Erythroblast (primary cell): ENCODE measurements at places on chromosomes 16 and 17.
A peak's percentile ranks its signal among the peaks of the same experiment; 100 is the strongest.

DNA sequence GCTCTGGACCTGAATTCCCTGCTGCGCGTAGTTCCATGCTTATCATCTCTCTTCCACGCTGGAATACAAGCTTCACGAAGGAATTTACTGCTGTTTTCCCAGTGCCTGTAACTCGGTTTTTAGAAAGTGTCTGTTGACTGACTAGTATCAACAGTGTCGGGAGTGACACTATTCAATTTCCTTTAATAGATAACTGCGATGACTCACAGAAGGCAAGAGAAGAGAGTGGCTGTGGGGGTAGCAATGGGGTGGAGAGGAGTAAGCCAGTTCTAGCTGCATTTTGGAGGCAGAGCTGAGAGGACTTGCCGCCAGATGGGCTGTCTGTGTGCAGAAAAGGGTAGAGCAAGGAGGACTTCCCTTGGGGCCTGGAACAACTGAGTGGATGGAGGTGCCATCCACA, 25.2 kb downstream of the B4GALNT2 start:
- DNase-seq: peak; percentile 6

- no peak for DNase-seq
These were observed 1.5 kb downstream of the SCARF1 start for GRCh38 chr17:1643999-1644492.

- DNase-seq: no peak
These were observed 1.1 kb downstream of the KANSL1 start for GRCh38 chr17:46192189-46192438.

DNA sequence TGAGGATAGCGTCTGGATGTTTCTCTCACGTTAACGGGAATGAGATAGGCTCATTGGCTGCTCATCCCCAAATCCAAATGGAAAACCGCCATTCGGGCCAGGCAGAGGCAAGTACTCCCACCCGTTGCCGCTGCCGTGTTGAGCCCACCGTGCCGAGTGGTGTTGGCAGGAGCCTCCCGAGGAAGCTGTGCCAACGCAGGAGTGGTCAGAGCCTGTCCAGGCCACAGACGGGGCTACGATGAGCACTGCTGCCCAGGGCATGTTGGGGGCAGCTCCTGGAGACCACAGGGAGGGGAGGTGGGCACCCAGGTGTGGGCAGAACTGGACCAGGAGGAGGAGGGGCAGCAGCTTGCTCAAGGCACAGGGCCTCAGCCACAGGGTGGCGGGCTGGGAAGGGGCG, 72.0 kb downstream of the KLHDC4 start:
- DNase-seq: no peak

DNA sequence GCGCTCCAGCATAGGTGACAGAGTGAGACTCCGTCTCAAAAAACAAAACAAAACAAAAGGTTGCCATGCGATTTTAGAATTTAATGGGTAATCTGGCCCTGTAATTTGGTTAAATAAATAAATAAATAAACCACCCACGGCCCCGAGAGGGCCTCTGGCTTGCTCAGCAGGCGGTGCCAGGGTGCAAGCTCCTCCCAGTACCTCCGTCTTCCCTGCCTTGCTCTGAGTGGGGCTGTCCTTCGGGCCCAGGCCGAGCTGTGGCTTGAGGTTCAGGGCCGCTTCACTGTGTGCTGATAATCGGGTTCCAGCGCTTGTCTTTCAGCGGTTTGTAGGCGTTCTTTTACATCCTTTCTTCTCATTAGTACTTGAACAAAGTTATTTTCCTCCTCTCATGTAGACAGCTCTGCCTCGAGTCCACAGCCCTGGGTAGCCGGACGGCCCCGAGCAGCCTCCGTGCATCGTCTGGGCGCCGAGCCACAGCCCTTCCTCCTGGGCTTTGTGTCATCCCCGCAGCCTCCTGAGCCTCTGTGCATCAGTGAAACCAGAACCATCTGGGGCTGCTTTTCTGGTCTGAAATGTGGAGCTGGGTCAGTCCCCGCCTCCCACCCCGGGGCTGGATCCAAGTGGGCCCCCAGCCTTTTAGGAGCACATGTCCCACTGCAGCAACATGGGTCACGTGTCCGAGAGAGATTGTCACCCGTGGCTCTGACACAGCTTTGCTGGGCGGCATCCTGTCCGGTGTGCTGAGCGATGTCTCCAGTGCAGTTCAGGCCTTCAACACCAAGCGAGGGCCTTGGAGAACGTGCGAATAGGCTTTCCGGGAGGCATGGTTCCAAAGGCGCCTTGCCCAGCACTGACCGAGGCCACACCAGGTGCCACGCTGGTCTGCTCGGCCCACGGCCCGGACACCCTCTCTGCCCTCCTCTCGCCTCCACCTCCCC, 157.4 kb upstream of the CHMP6 start:
- DNase-seq: no peak

- DNase-seq: no peak
These were observed 54.8 kb downstream of the USP43 start for GRCh38 chr17:9700136-9700535.

DNA sequence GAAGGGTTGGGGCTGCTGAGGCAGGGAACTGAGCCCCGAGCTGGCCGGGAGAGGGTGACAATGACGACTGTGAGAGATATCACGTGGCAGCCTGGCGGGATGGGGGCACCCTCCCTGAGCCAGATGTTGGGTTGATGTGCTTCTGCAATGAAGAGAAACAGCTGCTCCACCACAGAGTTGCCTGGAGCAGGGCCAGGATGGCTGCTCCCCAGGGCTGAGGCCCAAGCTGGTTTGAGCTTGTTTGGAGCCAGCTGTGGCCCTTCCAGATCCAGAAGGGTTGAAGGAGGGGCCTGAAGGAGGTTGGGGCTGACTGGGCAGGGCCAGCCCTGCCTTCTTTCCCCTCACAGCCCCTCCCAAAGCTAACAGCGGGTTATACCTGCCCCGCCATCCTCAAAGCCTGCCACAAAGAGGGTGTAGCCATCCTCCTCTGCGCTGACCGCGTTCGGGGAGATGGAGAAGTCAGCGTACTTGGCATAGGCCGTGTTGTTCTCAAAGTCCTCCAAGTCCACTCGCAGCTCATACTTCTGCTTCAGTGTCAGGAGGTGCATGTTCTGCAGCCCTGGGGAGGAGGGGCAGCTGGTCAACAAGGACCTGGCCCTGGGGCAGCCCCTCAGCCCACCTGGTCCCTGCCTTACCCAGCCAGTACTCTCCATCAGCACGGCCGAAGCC, 2.1 kb downstream of the MFAP4 start:
- peak; percentile 96 for DNase-seq

GRCh38 chr17:49851387-49852291, 3.8 kb upstream of the TAC4 start:
- peak; percentile 51 for DNase-seq

- DNase-seq: no peak
These were observed 25.2 kb upstream of the SLC5A11 start for GRCh38 chr16:24820522-24820921.

DNA sequence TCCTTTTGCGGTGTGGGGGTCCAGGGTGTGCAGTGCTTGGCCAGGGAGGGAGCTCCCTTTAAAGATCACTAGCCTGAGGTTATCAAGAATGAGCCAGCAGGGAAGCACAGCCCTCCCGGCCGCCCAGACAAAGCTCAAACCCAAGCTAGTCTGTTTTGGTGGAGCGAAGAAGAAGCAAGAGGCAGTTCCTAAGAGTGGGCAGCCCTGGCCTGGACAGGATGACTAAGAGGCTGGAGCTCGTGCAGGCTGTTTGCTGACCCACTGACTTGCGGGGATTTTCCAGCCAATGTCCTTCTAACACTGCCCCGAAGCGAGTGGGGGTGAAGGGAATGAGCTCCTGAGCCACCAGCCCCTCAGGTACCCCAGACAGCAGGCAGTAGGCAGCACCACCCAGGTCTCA, 134.4 kb downstream of the COPRS start:
- DNase-seq: no peak

DNA sequence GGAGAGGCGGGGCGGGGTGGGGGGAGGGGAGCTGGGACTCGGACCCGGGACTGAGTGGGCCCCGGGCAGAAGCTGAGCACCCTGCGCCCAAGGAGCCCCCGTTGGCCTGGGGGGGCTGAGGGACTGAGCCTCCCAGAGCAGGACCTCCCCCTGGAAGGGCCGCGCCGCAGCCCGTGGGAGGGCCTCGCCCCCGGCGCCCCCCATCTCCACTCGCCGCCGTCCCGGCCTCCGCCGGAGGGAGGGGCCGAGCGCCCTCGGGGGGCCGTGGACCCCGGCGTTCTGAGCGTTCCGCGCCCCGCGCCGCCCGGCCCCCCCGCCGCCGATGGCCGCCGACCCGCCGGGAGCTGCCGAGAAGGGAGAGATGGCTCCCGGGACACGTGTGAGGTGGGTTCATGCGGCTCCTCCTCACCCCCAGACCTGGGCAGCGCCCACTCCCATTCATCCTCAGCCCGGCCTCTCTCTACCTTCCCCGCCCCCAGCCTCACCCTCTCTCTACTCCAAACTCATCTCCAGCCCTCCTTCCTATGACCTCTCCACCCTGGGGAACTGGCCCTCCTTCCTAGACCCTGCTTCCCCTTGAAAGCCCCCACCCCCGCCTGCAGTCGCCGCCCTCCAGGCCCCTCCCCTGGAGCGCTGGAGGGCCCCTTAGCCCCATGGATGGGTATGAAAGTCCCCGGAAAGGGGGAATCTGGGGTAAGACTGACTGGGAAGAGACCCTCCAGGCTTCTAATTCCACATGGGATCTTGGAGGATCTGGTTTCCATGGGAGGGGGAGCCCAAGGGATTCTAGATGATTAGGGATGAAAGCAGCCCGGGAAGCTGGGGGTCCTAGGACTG, 922 bp downstream of the FBXL19 start:
- no peak for DNase-seq

GRCh38 chr17:44219108-44219615, 313 bp downstream of the UBTF start:
- DNase-seq: no peak

DNA sequence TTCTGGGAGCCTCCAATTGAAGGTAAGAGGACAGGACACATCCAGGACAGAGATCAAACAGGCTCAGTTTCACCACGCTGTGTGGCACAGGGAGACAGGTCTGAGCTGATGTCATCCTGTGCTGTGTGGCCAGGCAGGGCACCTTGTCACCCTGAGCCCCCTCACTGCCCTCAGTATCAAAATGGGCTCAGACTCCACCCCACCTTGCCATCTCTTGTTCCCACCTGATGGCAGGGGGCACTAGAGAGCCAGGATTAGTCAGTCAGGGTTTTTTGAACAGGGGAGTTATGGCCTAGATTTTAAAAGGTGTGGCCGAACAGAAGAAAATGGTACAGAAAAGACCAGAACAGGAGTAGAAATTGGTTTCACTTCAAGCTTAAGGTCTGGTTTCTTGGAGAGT, 2.6 kb downstream of the KAT2A start:
- DNase-seq: peak; percentile 31

- DNase-seq: peak; percentile 75
These were observed at the start of gene CHRNB1 for GRCh38 chr17:7444682-7445618. Gene CHRNB1 (plus strand): TSS chr17:7445061. CDS start chr17:7445128, 67 bp downstream.

DNA sequence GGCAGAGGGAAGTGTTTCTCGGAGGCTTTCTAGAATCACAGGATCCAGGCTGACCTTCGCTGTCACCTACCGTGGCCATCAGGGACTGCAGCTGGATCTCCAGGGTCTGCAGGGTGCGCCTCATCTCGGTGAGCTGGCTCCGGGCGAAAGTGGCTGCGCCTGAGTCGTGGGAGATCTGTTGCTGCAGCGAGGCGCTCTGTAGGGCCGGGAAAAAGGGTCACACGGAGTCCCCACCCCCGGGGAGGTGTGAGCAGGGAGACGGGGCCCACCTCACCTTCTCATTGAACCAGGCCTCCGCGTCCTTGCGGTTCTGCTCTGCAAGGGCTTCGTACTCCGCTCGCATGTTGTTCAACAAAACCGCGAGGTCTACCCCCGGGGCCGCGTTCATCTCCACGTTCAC, 2.9 kb downstream of the KRT28 start:
- DNase-seq: no peak

GRCh38 chr17:46968224-46968834, 10.7 kb downstream of the RPRML start:
- DNase-seq: no peak

- DNase-seq: no peak
These were observed 35.4 kb downstream of the SYT17 start for GRCh38 chr16:19203374-19203966.

DNA sequence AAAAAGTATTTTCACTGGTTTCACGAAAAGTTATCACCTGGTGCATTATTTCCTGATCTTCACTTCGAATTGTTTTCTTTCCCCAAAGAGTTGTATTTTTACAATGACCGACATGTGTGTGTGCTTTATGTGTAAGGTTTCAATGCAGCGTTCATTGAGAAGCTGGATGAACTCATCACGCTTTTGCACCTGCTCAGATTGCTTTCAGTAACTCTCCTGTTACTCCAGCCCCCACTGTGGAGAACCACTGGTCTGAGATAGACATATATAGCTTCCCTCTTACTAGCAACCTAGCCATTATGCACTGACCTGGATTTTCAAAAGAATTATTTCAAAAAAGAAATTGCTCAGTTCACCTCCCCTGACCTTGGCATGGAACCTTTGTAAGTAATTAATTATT, 178.3 kb upstream of the CHMP6 start:
- no peak for DNase-seq

GRCh38 chr17:71488851-71489250, 632.0 kb upstream of the SOX9 start:
- no peak for DNase-seq

DNA sequence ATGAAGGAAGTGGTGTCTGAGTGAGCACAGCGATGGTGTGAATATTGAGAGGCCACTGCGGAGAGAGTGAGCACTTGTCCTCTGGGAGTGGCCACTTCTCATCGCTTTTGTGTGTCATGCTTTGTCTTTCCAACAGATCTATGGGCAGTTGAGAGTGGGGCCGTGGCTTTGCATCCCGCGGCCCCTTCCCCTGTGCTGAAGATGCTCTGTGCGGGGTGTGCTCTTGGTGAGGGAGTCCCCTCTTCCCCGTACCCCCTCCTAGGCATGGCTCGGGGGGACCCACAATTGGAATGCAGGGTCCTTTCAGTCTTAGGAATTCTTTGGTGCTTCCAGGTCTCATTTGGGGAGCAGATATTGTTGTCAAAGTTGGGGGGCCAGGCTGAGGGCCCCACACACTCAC, 197.3 kb upstream of the WSCD1 start:
- no peak for DNase-seq

- DNase-seq: no peak
These were observed 10.0 kb downstream of the C16orf96 start for GRCh38 chr16:4566144-4566543.

DNA sequence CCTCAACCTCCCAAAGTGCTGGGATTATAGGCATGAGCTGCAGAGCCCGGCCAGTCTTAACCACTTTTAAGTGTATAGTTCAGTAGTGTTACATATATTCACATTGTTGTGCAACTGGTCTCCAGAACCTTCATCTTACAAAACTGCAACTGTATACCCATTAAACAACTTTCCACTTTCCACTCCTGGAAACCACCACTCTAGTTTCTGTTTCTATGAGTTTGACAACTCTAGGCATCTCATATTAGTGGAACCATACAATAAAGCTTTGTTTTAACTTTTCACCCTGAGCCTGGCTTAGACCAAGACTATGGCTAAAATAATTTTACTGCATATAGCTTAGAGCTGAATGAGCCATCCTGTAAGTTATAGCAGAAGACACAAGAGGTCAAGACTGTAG, 108.0 kb upstream of the GOT2 start:
- no peak for DNase-seq

DNA sequence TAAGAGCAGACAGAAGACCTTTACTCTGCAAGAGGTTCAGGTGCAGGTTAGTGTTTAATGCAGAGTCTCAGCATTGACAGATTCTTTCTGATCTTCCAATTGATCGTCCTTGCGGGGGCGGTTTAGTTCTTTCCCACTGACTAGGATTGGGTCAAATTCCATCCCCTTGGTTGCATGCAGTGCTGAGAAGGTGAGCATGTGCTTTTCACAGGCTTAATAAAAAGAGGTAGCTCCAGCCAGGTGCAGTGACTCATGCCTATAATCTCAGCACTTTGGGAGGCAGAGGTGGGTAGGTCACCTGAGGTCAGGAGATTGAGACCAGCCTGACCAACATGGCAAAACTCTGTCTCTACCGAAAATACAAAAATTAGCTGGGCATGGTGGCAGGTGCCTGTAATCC, 7.5 kb upstream of the ITGAD start:
- no peak for DNase-seq
